D341Med (cell line): ENCODE measurements at places on chromosomes 2 and 18.

DNA sequence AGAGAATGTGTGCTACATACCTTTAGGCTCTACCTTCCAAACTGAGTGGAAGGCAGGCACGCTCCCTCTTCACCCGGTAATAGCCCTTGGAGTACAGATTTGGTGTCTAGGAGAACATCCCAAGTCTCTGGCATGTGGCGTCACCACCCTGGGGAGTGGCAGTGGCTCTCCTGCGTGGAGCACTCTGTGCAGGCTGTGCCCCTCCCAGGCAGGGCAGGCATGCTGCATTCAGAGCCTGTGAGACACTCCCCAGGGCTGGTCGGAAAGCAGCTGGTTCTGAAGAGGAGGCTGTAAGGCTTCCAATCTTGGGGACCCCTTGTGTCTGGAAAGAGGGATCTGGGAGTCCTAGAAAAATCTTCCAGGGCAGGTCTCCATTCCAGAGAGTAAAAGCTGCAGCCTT lies 193.3 kb downstream of the ANKRD30B start:
- no peak for DNase-seq

- DNase-seq, result no peak
Observed at GRCh38 chr2:143698352-143698751, 569.1 kb downstream of the ARHGAP15 start.

GRCh38 chr2:99834426-99834825 lies 308.0 kb downstream of the AFF3 start:
- no peak for DNase-seq

- no peak for DNase-seq
Observed at GRCh38 chr2:216927163-216927562, 67.3 kb upstream of the TNP1 start.

- no peak for DNase-seq
Observed at GRCh38 chr2:17628349-17629261, 88.1 kb downstream of the VSNL1 start.

DNA sequence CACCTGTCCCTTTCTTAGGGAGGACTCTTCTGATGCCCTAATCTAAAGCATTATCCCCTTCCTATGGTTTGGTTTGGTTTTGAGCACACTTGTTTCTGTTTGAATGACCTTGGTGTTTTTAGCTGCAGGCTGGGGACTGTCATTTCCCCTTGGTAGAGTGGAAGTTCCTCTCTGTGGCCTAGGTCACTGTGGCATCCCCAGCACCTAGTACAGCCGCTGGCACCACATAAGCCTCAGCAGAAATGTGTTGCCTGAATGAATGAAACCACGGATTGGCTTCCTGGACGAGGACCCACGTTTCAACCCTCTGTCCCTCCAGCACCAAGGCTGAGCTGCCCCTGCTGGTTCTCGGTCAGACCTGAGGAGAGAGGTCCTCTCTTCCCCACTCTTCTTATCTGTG lies 159.9 kb downstream of the CTIF start:
- DNase-seq, result no peak

DNA sequence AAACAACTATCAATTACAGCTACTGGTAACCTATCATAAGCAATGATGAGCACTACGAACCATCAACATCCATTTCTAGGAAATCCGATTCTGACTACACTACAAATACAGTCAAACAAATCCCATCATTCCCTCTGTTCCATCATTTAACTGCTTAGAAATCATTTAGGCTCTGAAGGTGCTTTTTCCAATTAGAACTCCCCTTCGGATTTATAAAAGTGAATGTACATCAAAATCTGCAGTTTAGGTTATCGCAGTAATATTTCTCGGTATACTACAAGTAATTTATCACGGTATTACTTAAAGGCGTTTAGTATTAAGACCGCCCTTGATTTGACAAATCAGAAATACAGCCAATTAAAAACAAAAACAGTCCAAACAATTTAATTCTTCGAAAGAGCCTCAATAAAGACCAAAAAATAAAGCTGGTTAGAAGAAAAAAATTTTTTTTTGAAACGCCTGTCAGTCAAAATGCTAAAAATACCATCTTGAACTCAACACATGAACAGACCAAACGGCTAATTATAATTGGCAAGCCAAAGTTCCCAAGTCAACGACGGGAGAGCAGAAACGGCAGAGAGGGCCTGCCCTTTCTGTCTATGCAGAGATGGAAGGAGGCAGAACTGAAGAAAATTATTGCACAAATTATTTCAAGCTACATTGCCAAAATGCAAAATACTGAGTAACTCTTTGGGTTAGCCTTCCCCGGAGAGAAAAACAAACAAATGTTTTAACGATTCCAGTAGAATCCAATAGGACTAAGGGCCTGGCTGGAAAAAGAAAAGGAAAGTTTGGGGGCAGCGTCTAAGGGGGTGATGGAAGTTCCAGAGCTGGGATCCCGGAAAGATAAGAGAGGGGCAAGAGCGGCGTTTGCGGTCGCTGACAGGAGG lies 1.2 kb downstream of the VPS54 start:
- peak; percentile 18 for DNase-seq

- peak; percentile 72 for DNase-seq
Observed at GRCh38 chr2:96267159-96267971, 1.3 kb downstream of the CIAO1 start.

- DNase-seq, result no peak
Observed at GRCh38 chr2:160068906-160069305, 6.5 kb upstream of the PLA2R1 start.

DNA sequence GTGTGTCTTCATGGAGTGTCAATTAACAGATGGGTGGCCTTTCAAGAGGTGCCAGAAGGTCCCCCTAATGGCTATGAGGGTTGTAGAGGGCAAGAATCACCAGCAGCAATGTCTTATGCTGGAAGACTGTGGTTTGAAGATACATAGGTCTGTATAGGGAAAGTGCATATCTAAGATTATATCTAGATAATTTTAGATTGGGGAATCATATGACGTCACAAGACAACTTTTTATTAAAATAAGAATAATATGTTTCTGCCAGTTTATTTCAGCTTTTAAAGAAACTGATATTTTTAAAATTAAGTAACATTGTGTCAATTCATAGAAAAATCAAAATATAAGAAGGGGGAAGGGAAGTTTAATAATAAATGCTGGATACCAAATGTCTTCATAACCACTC lies 162.3 kb downstream of the TTN start:
- DNase-seq, result no peak

GRCh38 chr2:203238292-203238703 lies 520 bp upstream of the CYP20A1 start:
- no peak for DNase-seq
